Stimulated activated CD8-positive, alpha-beta memory T cell treated with anti-CD3 and anti-CD28 coated beads, Interleukin-2, amount 100 ng/mL, for 1 hour (primary cell): ENCODE measurements at places on chromosomes 3 and 15.

DNA sequence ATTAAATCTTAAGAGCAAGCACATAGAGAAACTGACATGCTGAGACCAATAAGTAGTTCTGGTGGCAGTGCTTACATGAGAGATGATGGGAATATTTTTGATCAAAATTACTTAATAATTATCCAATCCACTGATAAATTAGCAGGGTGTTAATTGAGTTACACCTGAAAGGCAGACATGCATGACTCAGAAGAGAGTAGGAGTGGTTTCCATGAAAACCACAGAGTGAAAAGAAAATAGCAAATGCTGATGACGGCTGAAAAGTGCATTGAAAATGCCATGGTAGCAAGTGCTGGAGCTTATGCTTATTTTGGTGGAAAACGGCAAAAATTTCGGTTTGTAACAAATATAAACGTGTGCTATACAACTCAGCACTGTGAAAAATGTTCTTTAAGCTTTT lies 267.8 kb upstream of the LRRN1 start:
- no peak for DNase-seq

DNA sequence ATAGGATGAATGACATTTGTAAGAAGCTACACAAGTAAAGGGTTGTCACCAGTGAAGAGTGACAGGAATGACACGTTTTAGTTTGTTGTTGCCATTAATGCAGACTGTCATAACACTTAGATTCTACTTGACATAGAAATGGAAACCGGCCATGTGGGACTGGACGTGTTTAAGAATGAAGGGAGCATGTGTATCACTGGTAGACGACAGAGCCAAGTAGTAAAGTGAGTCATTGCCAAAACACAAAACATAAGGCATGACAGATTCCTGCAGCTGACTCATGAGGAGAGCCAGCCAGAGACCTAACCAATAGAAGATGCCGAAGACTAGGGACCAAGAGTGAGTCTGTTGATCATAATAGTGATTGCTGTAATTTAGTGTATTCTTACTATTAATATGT lies 106.2 kb upstream of the PLAAT1 start:
- DNase-seq = no peak

- DNase-seq = no peak
These were observed 23.1 kb upstream of the GPR171 start for GRCh38 chr3:151226088-151226563.

- no peak for DNase-seq
These were observed 18.2 kb downstream of the PEX5L start for GRCh38 chr3:180018543-180018942.

DNA sequence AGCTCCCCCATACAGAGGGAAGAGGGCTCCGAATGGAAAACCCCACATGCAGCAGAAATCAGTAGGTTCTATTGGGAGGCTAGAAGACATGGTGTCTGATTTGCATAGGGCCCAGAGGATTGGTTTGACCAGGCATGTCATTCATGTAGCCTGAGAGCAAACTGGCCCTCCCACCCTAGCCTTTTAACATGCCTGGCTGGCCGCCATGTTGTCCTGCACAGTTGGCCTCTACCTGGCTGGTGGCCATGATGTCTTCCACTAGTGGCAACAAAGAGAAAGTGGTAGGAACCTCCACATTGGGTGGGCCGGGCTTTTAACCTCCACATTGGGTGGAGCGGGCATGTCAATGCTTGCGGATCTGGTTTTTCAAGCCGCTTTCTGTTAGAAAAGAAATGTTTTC lies 312.1 kb downstream of the TAFA4 start:
- no peak for DNase-seq

DNA sequence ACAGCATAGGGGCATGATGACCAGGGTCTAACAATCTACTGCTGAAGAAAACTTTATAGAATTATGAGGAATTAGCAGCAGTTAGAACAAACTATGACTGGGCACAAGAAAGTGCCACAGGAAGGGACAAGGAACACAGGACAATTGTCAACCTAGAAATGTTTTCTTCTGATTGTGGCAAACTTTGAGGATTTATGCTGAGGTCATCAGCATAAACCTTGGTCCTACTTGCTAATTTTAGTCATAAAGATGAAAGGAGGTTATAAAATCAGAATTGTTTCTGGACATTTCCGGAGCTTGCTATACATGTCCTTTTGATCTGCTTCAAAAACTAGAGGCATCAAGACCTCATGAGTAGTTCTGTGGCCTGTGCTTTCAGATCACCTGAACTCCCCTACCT lies 446.6 kb upstream of the THBS1 start:
- no peak for DNase-seq

- DNase-seq = no peak
These were observed 8.8 kb upstream of the MED12L start for GRCh38 chr3:151076626-151077025.

DNA sequence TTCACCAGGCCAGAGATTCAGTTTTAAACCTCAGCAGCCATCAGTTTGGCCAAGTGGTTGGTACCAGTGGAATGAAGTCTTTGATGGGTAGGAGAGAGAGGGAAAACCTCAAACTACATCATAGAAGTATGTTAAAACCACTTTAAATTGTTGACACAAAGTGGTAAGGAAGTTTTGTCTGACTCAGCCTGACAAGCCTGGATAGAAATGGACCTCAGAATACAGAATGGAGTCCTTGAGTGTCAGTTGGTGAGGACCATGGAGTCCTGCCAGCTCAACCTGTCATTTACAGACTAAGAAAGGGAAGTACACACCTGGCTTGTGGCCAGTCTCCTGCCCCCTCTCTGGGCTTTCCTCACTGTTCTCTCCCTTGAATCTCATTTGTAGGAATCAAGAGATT lies 12.1 kb downstream of the EAF1 start:
- DNase-seq = no peak

- DNase-seq = no peak
These were observed 1.2 kb downstream of the MECOM start for GRCh38 chr3:169662132-169662842.

- no peak for DNase-seq
These were observed 9.9 kb downstream of the RAMAC start for GRCh38 chr15:82995938-82996337.

GRCh38 chr3:170414202-170414663 lies 4.4 kb upstream of the CLDN11 start:
- DNase-seq = no peak

DNA sequence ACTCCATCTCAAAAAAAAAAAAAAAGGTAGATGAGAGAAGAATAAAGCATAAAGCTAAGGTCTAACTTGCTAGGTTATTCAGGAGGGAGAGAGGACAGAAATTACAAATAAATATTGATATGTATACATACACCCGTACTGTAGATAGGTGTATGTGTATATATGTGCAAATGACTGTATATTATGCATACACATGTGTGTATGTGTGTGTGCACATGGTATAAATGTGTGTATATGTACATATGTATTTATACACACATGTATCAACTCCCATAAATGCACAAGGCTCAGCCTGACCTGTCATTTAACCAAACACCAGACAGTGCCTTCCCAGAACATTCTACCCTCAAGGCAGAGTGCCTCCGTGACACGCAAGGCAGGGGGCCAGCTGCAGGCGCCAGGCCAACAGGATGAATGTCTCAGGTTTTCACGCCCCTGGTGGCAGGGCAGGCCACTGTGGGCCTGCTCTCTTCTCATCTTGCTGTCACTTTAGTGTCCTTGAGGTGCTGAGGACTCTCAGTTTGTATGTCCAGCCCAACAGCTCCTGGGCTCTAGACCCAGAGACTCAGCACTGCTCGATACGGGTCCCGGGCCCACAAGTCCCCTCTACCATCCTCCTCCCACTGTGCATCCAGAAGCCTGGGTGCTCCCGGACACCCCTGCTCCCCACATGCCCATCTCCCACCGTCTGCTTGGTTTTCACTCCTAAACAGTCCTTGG lies 40.4 kb downstream of the TM2D3 start:
- no peak for DNase-seq

DNA sequence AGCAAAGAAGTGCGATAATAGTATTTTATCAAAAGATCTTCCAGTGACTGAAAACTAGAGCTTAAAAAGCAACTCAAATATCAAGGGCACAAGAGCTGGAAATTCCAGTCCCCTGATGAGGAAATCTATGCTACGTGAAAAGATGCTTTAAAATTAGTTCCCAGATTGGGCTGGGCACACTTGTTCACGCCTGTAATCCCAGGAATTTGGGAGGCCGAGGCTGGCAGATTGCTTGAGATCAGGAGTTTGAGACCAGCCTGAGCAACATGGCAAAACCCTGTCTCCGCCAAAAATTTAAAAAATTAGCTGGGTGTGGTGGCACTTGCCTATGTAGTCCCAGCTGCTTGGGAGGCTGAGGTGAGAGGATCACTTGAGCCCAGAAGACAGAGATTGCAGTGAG lies 138.8 kb downstream of the SEMA6D start:
- DNase-seq = no peak

DNA sequence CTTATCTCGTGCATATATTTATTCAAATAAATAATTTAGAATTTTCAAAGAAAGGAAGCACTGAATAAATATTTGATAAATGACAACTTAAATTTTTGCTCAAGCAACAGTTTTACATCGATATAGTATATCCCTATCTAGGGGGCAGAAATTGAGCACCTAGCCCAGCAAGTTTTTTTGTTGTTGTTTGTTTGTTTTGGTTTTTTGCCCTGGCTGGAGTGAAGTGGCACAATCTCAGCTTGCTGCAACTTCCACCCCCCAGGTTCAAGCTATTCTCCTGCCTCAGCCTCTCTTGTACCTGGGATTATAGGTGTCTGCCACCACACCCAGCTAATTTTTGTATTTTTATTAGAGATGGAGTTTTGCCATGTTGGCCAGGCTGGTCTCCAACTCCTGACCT lies 42.4 kb downstream of the OIP5 start:
- DNase-seq = no peak

- no peak for DNase-seq
These were observed 40.7 kb downstream of the RAB27A start for GRCh38 chr15:55248895-55249294.

- DNase-seq = no peak
These were observed 927.7 kb downstream of the ROBO2 start for GRCh38 chr3:77967621-77968020.

DNA sequence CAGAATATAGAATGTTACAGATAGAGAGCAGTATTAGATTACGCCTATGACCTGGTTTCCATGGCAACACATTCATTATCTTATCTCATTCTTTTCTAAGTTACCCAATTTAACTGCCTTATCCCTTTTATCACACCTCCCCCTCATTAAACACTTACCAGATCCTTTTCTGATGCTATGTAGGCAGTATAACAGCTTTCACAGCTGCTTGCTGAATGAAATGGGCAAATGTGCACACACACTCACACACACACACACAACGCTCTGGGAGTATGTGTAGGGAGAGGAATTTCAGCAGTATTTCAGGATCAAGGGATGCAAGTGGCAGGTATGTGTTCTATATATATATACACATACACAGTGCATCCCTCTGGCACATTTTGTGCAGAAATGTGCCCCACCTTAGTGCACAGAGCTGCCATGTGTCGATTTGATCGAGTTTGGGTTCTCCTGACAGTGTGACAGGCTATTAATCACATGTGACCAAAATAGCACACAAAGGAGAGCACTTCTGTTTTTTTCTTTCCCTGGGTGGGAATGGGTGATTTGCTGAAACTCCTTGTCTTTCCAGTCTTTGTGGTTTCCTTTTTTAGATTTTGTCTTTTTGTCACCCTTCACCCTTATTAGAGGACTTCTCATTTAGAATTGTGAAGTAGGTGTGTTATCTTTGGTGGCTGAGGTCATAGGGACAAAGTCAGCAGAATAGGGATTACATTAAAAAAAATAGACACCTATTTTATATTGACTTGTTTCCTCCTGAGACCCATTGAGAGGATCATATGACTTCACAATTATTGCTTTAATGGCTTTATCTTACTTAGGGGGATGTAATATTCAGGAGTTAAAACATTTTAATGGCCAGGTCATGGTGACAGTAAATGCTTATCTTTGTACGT lies 553.7 kb downstream of the PDCD6IP start:
- no peak for DNase-seq

DNA sequence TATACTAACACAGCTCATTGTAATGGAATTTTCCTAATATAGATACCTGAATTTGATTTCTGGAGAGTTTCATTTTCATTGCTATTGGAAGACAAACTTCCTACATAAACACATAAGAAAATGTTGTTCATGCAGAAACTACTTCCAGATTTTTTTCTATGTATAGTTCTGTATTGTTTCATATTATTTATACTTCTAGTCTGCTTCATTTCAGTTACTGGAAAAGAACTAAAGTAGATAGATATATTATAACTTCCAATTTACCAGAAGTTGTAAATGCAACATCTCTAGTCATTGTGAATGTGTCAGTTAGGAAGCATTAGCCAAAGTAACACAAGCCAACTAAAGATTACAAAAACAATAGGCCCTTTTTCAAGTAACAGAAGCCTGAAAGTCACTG lies 147.3 kb upstream of the ZNF385D start:
- DNase-seq = no peak
